ENCODE measurements at places on chromosomes 7 and 10.

- peak; percentile 72 for DNase-seq
Measured at GRCh38 chr10:101041252-101041761, 10.3 kb downstream of the SFXN3 start.

DNA sequence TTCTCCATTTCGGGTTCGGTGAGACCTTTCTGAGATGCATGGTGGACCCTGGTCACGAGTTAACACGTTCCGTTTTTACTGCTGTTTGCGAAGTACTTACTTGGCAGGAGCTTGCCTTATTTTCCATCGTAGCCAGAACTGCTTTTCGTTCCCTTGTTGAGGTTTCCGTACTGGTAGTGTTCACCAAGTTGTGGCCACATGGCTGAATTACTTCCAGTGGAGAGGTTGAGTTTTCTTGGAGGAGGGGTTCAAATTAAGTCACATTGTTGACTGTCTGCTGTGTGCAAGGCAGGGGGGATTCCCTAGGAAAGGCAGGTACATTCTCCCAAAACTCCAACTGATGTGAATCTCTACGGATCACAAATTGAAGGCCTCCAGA lies 4.0 kb downstream of the MXI1 start:
- DNase-seq = no peak

DNA sequence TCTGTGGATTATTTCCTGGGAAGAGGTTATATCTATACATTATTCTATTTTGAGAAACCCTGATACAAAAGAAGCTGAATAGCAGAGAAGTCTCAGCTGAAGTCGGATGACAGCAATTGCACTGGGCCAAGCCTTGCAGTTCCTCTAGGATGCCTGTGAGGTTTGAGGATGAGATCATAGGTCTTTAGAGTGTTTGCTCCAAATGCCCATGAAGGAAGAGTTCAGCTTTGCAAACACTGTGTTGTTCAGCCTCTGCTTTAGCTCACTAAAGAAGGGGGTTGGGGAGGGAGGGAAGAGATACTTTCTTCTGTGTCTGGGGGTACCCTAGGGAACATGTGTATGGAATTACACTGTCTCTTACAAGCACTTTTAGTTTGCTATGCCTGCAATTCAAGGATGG lies 282.5 kb upstream of the NRP1 start:
- no peak for DNase-seq

- DNase-seq = no peak
Measured at GRCh38 chr10:75592791-75593643, 161.6 kb downstream of the LRMDA start.

DNA sequence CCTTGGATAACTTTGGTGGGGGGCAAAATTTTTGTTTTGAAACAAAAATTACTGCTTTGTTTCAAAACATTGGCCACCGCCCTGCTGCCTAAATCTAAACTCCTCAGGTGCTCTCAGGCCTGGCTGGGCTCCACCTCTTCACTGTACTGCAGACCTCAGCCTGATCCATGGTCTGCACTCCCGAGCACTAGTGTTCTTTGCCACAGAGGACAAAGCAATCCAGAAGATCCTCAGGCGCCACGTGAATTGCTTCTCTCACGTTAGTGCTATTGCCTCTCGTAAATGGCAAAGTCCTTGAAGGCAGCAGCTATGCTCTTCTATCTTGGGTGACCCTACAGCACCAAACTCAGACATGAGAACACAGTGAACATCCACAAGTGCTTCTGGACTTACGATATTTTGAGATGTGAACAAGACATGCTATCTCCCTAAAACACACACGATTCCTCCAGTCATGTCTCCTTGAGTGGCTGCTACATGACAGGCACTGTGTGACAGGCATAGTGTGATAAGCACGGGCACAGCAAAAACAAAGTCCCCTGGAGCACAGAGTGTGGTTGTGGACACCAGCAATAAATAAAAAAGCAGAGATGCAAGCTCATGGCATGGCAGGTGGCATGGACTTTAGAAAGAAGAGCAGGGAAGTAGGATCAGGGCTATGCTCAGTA lies 582.1 kb upstream of the DPP6 start:
- no peak for DNase-seq

DNA sequence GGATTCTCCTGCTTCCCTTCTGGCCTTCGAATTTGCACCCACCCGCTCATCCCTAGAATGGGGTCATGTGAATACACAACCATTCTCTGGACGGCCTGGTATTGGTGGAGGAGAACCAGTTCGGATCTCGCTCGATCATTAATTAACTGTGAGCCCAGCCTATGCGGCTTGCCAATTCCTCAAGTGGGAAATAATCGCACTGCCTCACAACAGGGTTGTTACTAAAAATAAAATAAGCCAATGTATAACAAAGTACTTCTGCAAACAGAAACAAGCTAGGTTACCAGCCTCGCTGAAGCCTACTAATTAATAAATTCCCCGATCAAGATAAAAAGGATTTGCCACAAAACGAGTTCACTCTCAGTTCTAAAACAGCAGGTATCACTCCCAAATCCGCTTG lies 16.2 kb downstream of the CTBP2 start:
- no peak for DNase-seq

DNA sequence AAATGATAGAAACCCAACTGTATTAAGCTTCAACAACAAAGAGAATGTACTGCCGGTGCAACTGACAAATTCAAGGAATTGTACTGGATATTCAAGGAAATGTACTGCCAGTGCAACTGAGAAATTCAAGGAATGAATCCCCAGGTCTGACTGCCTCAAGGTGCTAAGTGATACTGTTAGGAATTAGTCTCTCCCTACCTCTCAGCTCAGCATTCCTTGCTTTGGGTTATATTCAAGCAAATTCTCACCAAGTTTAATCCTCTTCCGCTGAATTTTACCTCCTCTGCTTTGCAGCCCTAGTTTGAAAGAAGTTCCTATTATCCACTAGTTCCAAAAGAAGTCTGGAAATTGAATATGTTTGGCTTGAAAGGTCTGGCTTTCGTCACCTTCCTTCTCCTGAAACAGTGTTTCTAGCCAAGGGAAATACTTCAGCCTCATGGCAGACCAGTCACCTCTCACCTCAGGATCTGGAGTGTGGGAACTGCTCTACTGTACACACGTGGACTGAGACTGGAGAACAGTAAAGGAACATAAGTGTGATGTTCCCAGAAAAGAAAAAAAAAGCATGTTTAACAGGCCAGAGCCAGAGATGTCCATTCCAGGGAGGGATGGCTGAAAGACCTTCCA lies 60.4 kb downstream of the SORCS1 start:
- no peak for DNase-seq

DNA sequence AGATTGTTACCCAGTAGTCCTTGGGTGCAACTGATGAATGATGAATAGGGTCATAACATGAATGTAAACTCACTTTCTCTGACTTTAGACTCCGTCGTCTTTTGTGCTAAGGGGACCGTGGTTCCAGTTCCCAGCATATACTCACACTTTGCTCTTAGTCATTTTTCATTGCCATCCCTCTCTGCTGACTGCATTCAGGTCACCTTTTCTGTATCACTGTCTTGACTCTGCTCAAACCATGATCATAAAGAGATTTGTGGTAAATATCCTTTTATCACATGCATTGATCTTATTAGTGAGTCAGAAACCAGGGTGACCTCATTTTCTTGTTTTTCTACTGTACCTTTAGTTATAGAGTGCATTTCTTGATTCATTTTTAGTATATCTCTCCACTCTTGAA lies 141.1 kb upstream of the AGR3 start:
- peak; percentile 38 for DNase-seq

DNA sequence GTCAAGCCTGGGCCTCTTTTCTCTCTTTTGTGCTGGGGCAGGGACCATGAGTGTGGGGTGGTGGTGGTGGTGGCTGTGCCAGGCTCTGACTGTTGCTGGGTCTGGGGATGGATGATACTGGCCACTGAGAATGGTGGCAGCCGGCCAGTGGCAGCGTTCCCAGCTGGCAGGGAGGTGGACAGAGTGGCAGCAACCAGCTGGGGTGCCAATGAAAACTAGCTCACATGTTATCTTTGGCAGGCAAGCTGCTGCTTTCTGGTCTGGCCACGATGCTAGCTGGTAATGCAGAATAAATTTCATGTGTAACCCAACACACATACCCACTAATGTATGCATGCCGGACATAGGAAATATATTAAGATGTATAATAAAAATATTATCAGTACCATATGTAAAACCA lies 95.0 kb upstream of the SLC26A5 start:
- no peak for DNase-seq

- no peak for DNase-seq
Measured at GRCh38 chr7:50729962-50730361, 52.7 kb downstream of the GRB10 start.

- DNase-seq = no peak
Measured at GRCh38 chr7:99221866-99222265, 14.0 kb upstream of the KPNA7 start.

DNA sequence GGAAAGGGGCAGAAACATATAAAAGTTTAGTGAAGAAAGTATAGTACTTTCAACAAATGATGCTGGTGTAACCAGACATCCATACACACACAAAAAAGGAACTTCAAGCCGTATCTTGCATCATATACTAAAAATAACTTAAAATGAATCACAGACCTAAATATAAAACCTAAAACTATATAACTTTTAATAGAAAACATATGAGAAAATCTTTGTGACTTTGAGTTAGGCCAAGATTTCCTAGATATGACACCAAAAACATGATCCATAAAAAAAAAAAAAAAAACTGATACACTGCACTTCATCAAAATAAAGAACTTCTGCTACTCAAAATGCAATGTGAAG lies 40.9 kb downstream of the NUDCD3 start:
- no peak for DNase-seq

- no peak for DNase-seq
Measured at GRCh38 chr7:1322240-1323110, 89.8 kb downstream of the UNCX start.

DNA sequence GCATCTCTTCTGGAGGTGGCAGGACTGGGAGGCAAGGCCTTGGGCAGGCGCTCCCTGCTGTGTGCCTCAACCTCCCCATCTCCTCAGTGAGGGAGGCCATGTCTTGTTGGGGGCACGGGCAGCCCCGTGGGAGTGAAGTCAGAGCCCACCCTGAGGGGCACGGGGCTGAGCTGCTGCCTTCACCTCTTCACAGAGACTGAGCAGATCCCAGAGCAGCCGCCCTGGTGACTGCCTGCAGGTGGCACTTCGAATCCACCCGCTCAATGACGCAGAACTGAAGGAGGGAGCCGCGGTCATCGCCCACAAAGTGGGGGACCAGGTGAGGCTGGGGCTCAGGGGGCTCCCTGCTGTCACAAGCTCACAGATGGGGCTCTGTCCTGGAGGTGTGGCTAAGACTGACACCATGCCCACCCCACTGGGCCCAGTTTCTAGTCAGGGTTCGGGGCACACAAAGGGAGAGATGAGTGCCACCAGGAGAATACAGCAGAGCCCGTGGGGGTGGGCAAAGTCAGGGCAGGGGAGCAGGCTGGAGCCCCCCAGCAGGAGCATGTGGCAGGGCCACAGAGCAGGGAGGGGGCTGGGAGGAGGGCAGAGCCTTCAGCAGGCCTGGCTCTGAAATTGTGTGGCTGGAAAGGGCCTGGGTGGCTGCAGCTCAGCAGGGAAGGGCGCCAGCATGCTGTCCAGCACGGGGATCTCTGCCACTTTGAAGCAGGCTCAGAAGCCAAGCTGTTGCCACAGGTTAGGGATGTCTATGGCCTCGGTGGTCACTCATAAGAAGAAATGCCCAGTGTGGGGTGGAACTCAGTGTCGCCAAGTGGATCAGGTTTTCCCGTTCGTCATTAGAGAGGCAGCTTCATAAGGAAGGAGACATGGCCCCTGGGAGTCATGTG lies 18.8 kb upstream of the CHST12 start:
- DNase-seq = no peak

- DNase-seq = no peak
Measured at GRCh38 chr7:21430575-21430954, 2.7 kb downstream of the SP4 start.

DNA sequence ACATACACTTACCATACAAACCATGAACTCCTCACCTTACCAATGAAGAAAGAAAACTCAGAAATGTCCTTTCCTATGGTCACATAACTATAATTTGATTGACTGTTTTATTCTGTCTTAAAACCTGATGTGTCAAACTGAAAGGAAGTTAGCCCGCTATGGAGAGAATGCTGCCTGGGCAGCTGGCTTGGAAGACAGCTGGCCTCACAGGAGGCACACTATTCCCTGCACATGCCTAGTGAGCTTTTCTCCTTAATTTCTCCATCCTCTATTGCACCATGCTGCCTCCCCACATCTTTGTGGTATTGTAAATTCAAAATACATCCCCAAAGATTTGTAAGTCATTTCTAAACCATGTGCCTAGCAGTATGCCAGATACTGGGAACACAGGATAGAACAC lies 163.3 kb downstream of the STK31 start:
- no peak for DNase-seq

DNA sequence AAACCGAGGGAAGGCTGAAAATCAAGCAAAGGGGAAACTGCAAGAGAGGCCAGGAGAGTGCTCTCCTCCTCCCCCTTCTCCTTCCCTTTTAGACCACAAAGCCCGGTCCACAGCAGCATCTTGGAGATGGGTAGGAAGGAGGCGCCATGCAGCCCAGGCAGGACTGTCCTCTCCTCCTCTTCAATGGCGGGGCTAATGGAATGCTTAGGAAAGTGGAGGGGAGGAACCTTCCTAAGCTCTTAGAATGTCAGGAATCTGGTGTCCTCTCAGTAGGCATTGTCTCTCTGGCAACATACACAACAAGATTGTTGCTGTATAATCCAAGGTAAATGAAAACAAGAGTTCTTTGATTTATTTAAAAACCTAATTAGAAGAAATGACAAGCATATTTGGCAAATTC lies 185.1 kb downstream of the DGKI start:
- DNase-seq = no peak

DNA sequence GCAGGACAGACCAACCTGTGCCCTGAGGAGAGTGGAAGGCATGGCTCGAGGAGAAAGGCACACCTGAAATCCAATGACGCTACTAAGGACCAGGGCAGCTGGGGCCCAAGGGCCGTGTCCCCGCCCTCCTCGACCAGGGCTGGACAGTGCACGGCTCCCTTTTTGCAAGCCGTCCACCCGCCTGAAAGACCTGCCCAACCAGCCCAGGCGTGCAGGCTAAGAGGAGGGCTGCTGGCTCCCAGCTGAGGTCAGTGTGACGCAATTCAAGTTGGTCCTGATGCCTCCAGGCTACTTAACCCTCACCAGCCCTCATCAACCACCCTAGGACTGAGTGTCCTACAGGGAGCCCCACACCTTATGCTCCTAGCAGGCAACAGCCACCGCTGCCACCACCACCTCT lies 69.3 kb downstream of the DLG5 start:
- DNase-seq = no peak

DNA sequence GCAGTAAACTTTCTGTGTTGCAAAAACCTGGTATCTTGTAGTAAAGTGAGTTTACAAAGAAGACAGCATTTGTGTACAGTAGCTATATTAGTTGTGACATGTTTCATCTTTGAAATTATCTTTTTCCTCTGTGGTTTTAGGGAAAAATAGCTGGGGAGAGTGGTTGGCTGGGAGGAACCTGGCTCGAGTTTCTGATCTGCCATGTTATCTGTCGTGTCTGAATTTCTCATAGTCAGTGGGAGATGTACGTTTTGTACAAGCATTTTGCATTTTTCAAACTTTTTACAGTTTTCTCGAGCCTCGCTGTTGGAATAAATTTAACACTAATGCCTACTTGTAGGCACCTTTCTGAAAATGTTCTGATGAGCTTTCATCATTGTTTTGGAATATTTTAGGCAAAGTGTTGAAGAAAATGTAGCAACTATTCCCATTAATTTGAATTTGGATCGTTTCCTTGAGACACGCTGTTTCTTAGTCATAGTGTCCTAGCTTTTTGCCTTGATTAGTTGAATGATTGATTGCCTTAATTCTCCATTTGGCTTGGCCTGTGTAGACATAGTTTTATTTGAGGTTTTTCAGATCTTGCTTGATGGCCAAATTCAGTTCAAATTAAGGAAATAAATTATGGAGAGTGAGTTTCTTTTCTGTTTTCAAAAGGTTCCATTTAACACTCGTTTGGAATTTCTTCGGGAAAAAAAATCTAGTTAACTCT lies 65.1 kb downstream of the CAMK1D start:
- DNase-seq = no peak
